ENCODE measurements at places on chromosomes 1 and 21.

DNA sequence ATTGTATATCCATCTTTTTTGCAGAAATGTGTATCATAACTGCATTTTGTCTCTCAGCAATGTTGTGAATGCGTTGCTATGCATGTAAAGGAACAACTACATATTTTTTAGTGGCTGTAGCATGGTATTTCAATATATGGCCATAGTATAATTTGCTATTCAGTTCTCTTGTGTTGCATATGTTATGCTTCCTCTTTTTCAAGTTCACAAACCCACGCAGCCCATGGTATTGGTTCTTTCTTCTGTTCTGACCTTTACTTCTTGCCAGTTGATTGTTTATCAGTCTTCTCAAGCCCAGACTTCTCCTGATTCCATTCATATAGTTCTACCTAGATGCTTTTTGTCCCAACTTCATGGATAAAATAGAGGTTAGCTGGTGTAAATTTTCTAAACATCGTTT lies 6.1 kb downstream of the SLC22A15 start:
- DNase-seq: no peak

- no peak for DNase-seq
Observed at GRCh38 chr1:67942274-67942673, 108.2 kb downstream of the DIRAS3 start.

DNA sequence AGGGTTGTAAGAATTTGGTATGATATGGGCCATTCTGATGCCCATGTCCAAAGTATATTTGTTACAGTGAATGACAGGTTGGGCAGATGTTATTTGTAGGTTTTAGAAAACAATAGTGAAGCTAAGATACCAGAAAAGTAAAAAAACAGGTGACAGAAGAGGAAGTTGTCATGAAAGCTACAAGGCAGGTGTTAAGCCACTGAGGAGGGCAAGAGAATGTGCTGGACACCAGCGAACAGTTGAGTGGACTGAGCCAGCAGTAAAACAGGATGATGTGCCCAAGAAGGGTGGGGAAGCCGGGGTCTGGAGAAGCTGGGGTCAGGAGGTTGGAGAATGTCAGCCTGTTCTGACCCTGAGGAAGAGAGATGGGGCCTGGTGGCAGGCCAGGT lies 83.3 kb downstream of the DTL start:
- no peak for DNase-seq

DNA sequence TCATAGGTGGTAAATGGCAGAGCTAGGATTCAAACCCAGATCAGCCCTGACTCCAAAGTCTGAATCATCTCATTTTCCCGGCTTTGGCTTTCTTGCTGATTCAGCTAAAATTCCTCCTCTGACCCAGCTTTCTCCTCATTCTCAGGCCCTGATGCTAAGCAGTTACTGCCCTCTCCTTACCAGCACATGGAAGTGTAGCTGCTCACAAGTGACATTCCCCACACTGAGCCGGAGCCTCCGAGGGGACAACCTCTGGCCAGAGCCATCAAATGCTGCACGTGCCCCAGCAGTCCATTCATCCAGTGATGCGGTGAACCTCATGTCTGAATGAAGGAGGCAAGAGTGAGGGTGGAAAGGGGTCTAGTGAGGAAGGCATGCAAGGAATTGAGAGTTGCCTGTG lies 11.1 kb downstream of the ITGA10 start:
- DNase-seq: no peak

GRCh38 chr1:40842207-40842606 lies 20.0 kb downstream of the CITED4 start:
- no peak for DNase-seq

GRCh38 chr1:3905266-3905952 lies 5.3 kb upstream of the C1orf174 start:
- no peak for DNase-seq

DNA sequence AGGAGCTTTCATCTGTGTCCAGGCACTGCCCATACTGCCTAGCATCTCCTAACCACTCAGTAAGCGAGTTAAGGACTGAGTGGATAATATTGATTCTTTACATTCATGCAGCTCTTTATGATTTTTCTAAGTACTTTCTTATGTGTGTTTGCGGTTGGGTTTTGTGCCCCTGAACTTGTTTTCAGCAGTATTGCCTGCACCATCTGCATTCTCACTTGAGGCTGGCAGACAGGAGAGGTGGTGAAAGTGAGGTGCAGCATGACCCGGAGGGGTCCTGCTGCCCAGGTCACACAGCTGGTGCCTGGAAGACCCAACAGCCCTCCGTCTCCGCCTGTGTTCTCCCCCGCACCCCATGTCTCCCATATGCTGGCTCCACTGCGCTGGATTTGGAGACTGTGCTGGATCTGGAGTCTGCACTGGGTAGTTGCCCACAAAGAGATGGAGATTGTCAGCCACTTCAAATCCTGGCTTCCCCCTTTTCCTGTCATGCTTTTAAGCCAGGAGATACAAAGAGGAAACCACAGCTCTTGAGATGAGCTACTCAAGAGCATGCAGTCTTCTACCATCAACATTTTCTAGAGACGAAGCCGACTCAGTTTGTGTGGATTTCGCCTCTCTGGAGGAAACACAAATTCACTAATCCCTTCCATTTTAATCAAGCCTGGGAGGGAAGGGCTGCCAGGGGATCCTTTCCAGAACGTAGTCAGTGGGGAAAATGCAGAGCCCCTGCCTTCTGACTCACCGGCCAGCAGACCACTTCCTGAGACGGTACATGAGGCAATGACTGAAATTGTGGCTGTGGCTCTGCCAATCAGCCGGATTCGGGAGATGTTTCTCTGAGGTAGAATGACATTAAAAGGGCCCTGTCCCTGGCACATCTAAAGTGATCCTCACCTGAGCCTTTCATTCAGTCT lies 71.7 kb upstream of the ANGPTL1 start:
- no peak for DNase-seq

- peak; percentile 67 for DNase-seq
Observed at GRCh38 chr1:36369061-36369861, 16.5 kb downstream of the STK40 start.

DNA sequence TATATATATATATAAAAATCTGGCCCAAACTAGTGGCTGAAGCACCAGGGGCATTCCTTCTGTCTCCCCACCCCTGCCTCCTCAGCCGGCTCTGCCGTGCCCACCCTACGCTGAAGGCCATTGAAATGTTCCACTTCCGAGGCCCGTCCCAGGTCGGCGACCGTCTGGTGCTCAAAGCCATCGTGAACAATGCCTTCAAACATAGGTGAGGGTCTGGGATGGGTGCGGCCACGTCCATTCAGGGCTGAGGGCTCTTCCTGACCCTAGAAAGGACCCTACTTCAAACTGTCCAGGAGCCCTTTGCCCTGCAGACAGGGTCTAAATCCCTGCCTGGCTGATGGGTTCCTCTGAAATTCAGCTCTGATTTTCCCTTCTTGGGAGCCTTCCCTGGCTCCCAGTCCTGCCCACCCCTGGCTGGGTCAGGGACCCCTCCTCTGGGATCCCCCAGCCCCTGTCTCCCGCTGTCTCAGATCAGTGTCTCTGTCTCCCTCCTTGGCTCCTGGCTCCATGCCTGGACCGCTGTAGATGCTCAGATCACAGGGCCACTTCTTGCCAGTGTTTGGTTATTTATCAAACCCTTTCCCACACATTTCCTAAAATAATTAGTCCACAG lies 24.0 kb downstream of the FAM151A start:
- DNase-seq: no peak

DNA sequence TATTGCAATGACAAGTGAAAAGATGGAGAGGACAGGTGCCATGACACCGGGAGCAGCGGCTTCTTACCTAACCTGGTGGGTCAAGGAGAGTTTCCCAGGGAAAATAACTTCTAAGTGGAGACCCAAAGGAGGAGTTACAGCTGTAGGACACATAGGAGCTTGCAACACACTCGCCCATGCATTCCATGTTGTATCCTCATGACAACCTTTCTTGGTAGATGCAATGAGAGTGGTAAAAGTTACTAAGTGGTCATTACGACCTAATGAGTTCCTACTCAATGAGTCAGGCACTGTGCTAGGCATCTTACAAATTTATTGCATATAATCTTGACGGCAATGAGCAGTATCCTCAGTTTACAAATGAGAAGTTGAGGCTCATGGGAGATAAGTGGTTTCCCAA lies 119.5 kb upstream of the HOOK1 start:
- no peak for DNase-seq
